Brain pericyte (primary cell): ENCODE measurements at places on chromosomes 2 and 18.

DNA sequence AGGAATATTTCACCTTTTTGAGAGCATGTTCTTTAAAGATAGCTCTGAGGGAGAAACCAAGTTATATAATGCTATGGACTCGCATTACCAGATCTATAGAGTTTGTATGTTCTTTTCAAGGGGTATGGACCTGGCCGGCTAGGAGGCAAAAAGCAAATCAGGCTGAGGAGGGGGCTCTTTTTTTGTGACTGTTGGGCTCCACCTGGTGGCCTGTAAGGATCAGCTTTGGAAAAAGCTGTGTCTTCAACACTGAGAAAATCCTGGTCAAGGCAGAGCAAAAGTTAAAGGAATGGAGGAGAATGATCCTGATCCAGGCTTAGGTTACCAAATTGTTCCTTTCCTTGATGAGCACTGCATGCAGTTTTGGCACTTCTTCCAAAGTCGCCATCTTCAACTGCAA lies 180.5 kb downstream of the DIS3L2 start:
- no peak for DNase-seq

DNA sequence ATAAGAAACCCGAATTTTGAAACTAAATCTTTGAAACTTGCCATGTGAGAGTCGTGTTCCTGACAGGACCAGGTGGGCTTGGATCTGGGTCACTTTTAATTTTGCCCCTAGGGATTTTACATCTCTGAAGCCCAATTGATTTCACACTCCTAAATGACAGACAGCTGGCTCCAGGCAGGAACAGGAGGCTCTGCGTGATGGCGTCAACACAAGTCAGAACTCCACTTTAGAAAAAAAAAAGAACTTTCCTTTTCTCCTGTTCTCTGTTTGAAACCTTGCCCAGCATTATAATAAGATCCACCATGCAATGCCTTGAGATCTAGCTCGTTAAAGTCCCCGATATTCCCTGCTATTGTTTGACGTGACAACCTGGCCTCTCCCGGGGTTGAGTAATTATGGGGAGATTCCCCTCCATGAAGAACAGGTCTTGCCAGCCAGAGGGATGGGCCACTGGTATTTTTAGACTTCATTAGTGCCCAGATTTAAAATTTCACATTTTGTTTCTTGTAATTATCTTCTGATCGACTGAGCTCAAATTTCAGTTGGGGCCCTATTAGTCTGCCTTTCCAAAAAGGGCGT lies 260.3 kb downstream of the KLHL29 start:
- DNase-seq: no peak

GRCh38 chr2:128589681-128590080 lies 271.0 kb upstream of the HS6ST1 start:
- no peak for DNase-seq

GRCh38 chr2:133553838-133554408 lies 14.3 kb downstream of the NCKAP5 start:
- DNase-seq: no peak

DNA sequence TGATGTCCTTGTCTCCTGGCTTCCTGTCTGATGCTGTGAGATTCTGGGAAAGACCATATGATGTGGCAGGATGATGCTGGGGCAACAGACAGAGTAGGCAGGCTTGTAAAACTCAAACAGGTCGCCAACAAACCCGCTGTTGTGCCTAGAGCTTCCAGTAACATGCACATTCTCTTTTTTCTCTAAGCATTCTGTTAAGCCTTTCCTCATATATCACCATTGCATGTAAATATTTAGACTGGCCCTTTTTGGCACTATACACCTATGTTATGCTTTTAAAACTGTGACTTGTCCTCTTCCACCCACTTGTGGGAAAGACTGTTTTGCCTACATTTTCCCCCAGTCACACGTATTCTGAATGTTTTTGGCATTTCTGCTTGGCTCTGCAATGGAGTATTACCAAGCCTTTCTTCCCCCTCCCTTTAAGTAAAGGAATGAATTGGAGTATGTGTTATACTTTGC lies 250.4 kb upstream of the TANK start:
- no peak for DNase-seq

GRCh38 chr18:44134447-44134846 lies 546.2 kb upstream of the SETBP1 start:
- DNase-seq: no peak

DNA sequence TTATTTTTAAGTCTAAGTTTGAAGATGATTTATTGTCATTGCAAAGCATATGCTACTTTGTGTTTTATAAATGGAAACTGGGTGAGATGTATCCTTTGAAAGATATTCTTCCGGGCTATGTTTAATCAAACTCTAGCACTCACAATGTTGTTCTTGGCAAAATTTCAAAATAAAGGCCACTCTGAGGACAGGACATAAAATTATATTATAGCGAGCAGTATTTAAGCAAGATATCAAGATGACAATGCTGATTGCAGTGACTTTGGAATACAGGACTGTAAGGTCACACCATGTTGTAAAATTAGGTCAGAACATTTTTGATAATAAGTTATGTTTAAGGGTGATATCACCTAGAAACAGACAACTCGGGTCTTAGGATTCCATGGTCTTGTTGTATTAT lies 14.2 kb downstream of the RPRM start:
- DNase-seq: no peak

GRCh38 chr2:215104226-215104625 lies 34.2 kb downstream of the ABCA12 start:
- DNase-seq: no peak
